ENCODE measurements at places on chromosomes 6 and 20.

GRCh38 chr6:135162678-135163439 lies 18.2 kb upstream of the MYB start:
- H3K36me3 ChIP-seq, result no peaks in the 10 kb centered on the region
- no peak overlapping the region for H3K4me3 ChIP-seq
- DNase-seq, result no peak
- H3K4me1 ChIP-seq, result no peaks in the 10 kb centered on the region

DNA sequence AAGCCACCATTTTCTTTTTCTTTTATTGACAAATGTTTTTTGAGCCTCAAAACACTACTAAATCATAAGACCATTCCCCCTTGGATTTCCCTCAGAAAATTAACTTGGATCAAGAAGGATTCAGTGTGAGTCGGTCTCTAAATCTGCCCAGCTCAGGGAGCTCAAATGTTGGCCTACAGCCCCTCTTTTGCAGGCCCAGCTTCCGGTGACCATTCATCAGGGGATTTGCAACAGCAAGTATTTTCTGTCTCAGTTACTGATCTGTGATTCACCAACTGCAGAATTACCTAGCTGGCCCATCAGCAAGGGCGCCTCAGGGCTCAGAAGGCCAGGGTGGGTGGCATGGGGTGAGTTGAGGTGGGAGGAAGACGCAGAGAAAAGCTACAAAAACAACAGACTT lies 318.1 kb downstream of the CDC5L start:
- no peaks in the 10 kb centered on the region for H3K36me3 ChIP-seq
- DNase-seq, result no peak
- H3K27me3 ChIP-seq, result peaks cover 2% of the 10 kb centered on the region
- no peaks in the 10 kb centered on the region for H3K4me1 ChIP-seq
- no peak overlapping the region for H3K27ac ChIP-seq
- no peak overlapping the region for H3K4me3 ChIP-seq

DNA sequence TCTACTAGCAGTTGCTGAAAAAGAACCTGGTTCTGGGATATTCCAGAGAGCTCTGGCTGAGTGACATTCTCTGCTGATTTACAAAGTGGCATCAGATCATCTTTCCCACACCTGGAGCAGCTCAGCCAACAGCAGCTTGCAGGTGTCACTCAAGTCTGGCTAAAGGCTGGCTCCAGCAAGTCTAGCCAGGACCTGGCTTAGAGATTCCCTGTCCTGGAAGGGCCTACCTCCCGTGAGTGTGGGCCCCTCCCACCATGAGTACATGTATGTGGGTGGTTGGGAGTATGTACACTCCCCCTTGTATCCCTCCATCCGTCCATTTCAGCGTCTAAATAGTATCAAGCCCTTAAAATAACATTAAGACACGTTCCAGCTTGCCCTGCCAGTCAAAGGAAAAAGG lies 539.3 kb upstream of the ID4 start:
- H3K4me3 ChIP-seq, result no peak overlapping the region
- H3K27ac ChIP-seq, result no peak overlapping the region
- H3K4me1 ChIP-seq, result no peaks in the 10 kb centered on the region

DNA sequence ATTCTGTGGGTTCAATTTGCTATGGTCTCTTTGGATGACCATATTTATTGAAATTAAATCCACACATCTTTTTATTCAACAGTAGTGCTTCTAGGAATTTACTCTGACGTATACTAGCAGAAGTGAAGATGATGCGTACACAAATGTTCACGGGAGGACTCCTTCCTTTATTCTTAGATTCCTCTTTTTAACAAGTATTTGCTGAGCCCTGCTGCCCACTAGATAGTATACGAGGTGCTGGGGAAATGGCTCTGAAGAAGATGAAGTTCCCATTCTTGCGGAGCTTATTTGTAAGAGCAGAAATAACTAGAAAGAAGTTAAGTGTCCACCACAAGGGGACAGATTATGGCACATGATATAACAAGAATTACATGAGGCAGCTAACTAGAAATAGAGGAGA lies 145.2 kb downstream of the DOK5 start:
- H3K36me3 ChIP-seq, result no peaks in the 10 kb centered on the region
- H3K27me3 ChIP-seq, result no peaks in the 10 kb centered on the region
- no peak overlapping the region for H3K27ac ChIP-seq
- DNase-seq, result no peak
- H3K4me3 ChIP-seq, result no peak overlapping the region

All from muscle of leg (tissue), 16 donors.